Inflammatory macrophage treated with lipopolysaccharide for 1 hour (primary cell): ENCODE measurements at places on chromosomes 12 and 14.

- DNase-seq = peak; percentile 23
Measured at GRCh38 chr12:51056242-51056641, 8.1 kb downstream of the LETMD1 start.

DNA sequence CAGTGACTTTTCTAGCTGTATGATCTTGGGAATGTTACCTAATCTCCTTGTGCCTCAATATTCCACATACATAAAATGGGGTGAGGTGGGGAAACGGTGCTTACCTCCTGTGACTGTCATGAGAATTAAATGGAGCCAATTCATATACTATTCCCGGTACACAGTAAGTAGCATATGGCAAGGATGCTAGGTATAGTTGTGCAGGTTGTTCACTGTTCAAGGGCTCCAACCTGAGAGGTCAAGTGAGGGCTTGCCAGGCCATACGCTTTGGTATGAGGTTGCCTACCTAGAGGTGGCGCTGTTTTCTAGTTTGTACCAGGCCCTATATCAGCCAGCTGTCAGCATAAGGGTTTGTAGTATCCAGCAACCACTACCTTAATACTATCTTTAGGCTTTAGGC is 3.6 kb upstream of the BATF start:
- peak; percentile 34 for DNase-seq

DNA sequence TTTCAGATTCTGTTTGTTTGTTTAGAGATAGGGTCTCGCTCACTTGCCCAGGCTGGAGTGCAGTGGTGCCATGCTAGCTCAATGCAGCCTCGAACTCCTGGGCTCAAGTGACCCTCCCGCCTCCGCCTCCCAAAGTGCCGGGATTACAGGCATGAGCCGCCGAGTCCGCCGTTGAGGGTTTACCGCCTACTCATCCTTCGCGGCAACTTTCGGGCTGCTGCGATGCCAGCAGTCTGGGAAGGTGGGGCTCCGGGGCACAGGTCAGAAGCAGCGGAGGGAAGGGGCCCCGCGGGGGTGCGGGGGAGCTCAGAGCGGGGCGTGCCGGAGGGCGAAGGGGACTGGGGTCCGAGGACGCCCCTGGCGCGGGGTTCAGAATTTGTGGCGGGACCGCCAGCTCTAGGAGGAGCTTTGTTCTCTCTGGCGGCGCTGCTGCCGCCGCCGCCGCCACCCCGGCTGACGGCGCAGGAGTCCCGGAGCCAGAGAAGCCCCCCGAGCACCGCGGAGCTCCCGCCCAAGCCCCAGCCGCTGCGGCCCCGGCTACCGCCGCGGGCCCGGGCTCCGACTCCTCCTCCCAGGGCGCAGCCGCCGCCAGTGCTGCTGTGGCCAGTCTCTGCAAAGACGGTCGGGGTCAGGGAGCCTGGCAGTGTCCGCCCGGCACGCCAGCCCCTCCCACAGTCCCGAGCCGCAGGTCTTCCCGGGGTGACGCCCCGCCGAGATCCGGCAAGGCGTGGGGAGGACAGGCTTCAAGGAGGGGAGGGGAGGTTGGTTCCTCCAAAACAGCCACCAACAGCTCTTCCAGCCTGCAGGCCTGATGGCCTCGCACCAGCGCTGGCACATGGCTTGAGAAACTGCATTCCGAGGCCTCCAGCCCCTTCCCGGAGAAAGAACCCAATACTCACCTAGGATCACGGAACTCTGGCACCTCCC is 10.9 kb upstream of the KRT77 start:
- DNase-seq = no peak

DNA sequence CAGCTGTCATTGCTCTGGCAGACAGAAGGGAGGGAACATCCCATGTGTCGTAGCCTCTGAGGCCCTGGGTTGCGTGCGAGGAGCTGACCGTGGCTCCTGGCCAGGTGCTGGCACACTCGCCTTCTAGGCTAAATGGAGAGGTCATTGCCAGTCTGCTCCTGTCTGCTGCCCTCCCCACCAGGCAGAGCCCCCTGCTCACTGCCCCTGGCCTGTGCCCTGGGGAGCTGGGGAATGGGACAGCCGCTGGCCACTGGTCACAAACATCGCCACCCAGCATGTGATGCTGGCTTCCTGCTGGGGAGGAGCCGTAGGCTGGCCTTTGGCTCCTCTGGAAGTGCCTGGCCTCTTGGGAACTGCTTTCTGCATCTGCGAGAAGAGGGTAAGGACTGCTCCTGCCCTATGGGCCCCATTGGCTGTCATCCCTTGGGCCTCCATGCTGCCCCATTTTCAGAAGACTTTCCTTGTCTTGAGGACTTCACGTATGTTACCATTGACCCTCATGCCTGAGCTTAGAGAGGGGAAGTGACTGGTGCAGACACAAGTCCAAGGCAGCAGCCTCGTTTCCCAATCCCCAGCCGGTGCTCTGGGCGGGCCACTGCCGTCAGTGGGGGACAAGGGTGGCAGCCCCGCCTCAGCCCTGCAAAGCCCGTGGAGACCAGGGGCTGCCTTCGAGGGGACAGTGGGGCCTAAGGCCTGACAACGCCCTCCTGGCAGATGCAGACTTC is 2.0 kb upstream of the TNFAIP2 start:
- DNase-seq = peak; percentile 81

GRCh38 chr14:94113490-94113889 is 3.0 kb downstream of the IFI27 start:
- no peak for DNase-seq

- peak; percentile 91 for DNase-seq
Measured at GRCh38 chr12:6943722-6944380, at the start of the genes C12orf57 and RNU7-1. Gene C12orf57, plus strand, starts transcription at chr12:6944022. Its CDS starts 100 bp downstream, at chr12:6944122. Gene RNU7-1, plus strand, starts transcription at chr12:6943816.

DNA sequence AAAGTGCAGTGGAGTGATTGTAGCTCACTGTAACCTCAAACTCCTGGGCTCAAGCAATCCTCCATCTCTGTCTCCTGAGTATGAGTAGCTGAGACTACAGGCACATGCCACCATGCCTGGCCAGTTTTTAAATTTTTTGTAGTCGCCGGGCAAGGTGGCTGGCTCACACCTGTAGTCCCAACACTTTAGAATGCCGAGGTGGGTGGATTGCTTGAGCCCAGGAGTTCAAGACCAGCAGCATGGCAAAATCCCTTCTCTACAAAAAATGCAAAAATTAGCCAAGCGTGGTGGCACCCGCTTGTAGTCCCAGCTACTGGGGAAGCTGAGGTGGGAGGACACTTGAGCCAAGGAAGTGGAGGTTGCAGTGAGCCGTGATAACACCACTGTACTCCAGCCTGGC is 219.5 kb downstream of the KLHL28 start:
- no peak for DNase-seq

GRCh38 chr12:124389138-124389724 is 94.3 kb downstream of the RFLNA start:
- DNase-seq = no peak

GRCh38 chr12:3842517-3842916 is 30.7 kb downstream of the PARP11 start:
- no peak for DNase-seq

DNA sequence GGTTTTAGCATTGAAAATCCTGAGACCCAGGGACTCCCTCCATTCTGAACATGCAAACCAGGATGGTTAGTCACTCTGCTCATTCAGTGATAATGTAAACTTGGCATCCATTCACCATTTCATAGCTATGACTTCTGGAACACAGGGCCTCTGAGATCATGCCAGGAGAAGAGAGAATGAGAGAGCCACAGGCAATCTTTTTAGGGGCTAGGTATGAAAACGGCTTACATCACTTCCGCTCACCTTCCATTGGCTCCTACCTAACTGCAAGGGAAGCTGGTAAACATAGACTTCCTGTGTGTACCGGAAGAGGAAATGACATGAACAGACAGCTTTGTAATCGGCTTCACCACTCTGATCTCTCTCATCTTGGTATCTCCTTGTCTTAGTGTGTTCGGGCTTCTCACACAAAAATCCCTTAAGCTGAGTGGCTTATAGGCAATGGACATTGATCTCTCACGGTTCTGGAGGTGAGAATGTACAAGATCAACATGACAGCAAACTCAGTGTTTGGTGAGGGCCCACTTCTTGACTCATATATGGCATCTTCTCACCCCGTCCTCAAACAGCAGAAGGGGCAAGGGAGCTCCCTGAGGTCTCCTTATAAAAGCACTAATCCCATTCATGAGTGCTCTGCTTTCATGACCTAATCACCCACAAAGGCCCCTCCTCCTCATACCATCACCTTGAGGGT is 465.9 kb upstream of the TBX3 start:
- DNase-seq = no peak

DNA sequence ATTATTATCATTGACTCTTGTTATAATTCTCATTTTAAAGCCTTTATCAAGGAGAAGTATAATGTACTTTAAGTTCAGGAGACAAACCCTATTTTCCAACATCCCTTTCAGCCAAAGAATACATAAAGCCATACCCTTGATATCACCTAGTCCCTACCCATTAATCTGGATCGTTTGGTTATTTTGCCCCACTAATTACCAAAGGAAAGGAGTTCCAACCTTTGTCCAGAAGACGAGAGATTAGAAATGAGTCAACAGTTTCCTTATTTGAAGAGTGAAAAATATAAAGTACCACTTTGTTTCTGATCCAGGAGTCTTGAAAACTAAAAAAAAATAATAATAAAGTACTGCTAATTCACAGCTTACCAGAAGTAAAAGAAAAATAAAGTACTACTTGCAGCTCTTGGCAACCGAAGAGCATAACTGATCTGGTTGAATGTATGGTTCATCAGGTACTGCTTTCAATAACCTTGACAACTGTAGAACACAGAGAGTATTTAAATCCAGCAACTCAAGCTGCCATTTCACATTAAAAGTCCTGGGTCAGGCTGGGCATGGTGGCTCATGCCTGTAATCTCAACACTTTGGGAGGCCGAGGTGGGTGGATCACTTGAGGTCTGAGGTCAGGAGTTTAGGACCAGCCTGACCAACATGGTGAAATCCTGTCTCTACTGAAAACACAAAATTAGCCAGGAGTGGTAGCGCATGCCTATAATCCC is 33.7 kb downstream of the LIMA1 start:
- DNase-seq = peak; percentile 26
